ENCODE measurements at places on chromosomes 11 and 22.

DNA sequence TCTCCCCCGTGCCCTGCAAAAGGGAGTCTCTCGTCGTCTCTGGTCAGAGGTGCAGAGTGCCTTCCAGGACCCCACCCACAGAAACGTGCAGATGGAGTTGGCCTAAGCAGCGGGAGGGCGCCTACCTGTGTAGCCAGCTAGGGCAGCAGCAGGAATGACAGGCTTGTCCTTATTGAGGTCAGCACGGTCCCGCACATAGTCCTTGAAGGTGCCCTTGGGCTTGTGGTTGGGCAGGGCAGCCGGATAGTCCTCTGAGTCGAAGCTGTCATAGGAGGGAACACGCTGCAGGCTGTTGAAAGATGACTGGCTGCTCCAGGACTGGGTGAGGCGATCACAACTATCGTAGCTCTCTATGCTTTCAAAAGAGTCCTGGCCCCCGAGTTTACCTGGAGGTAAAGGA is 107.3 kb downstream of the ETS1 start:
- H3K36me3 ChIP-seq = peaks cover 99% of the 10 kb centered on the region
- H3K27ac ChIP-seq = peak overlapping the region; percentile 99
- no peak for DNase-seq
- H3K4me1 ChIP-seq = peaks cover 98% of the 10 kb centered on the region
- H3K27me3 ChIP-seq = no peaks in the 10 kb centered on the region

- H3K36me3 ChIP-seq = peaks cover 19% of the 10 kb centered on the region
- H3K4me1 ChIP-seq = peaks cover 82% of the 10 kb centered on the region
- H3K27me3 ChIP-seq = no peaks in the 10 kb centered on the region
- H3K27ac ChIP-seq = no peak overlapping the region
- H3K4me3 ChIP-seq = peak overlapping the region; percentile 6
Observed at GRCh38 chr22:27915986-27916385, 3.1 kb downstream of the PITPNB start.

- H3K4me3 ChIP-seq = peak overlapping the region; percentile 65
- no peaks in the 10 kb centered on the region for H3K27me3 ChIP-seq
Observed at GRCh38 chr11:130388607-130389205, 39.7 kb downstream of the ADAMTS8 start.

- no peaks in the 10 kb centered on the region for H3K27me3 ChIP-seq
- H3K4me3 ChIP-seq = peak overlapping the region; percentile 83
- H3K36me3 ChIP-seq = peaks cover 11% of the 10 kb centered on the region
- peak overlapping the region; percentile 96 for H3K27ac ChIP-seq
Observed at GRCh38 chr22:46674906-46675305, 54.7 kb downstream of the GRAMD4 start.

- H3K27ac ChIP-seq = no peak overlapping the region
- H3K4me1 ChIP-seq = no peaks in the 10 kb centered on the region
- H3K36me3 ChIP-seq = no peaks in the 10 kb centered on the region
- peaks cover 15% of the 10 kb centered on the region for H3K27me3 ChIP-seq
Observed at GRCh38 chr11:15307619-15308024, 192.9 kb downstream of the INSC start.

DNA sequence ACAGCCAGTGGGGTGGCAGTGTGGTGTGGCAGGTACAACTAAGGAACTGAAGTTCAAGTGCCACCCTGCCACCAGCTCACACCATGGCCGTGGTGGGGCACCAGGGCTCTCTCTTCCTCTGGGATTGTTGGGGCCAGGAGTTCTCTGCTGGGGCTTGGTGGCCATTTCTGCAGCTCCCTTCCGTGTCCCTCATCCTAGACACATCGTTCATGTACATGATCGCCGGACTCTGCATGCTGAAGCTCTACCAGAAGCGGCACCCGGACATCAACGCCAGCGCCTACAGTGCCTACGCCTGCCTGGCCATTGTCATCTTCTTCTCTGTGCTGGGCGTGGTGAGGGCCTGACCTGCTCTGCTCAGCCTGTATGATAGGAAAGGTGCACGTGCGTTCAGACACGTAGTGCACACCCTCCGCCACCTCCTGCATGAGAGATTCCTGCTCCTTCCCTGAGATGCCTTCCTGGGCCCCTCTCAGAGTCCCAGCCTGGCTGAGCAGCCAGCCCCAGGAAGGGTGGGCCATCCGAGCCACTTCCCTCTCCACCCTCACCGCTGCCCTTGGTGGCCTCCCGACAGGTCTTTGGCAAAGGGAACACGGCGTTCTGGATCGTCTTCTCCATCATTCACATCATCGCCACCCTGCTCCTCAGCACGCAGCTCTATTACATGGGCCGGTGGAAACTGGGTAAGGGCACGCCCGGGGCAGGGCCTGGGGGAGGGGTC is 7.3 kb upstream of the TAGLN start:
- no peak overlapping the region for H3K4me3 ChIP-seq
- peaks cover 9% of the 10 kb centered on the region for H3K36me3 ChIP-seq
- H3K27me3 ChIP-seq = no peaks in the 10 kb centered on the region
- H3K4me1 ChIP-seq = peaks cover 7% of the 10 kb centered on the region

DNA sequence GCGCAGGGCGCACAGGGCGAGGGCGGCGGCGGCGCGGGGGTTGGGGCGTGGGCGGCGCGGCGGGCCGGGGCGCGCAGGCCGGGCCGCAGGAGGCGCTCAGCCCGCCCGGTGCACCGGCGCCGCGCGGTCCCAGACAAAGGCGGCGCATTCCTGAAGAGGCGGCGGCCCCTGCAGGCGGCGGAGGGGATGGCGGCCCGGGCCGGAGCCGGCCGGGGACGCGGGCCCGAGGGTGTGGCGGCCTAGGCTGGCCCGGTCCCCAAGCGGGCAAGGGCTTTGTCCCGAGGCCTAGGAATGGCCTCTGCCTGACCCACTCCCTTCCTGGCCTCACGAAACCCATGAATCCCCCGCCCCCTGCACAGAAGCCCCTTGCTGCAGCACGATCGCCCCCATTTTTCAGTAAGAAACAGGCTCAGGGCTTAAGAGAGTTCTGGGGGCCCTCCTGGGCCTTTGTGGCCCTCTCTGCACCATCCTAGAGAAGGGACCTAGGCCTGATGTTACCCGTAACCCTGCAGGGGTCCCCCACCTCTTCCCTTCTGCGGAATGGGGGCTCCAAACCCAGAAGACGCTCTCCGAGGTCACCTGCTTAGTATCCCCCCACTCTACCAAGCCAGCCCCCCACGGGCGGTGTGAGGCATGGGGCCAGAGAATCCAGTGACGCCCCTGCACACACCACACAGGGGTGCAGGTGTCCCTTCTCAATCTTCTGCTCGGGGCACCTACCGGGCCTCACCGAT is at the start of gene RTN4R:
RTN4R (minus strand) TSS at position 40 of the 734 bp plus-strand sequence. CDS start 226 bp downstream, outside the sequence.
- no peaks in the 10 kb centered on the region for H3K36me3 ChIP-seq
- peak within 1 kb of the TSS; percentile 87 for H3K27ac ChIP-seq
- no peak for DNase-seq
- no peaks in the 10 kb centered on the region for H3K27me3 ChIP-seq
- peak within 1 kb of the TSS; percentile 79 for H3K4me3 ChIP-seq

- no peak overlapping the region for H3K27ac ChIP-seq
- no peak overlapping the region for H3K4me3 ChIP-seq
- no peaks in the 10 kb centered on the region for H3K4me1 ChIP-seq
- no peak for DNase-seq
Observed at GRCh38 chr11:68351450-68352275, 39.3 kb downstream of the LRP5 start.

- no peaks in the 10 kb centered on the region for H3K27me3 ChIP-seq
- no peak overlapping the region for H3K27ac ChIP-seq
- no peaks in the 10 kb centered on the region for H3K36me3 ChIP-seq
- H3K4me1 ChIP-seq = peaks cover 13% of the 10 kb centered on the region
Observed at GRCh38 chr11:86816251-86816726, 15.9 kb downstream of the PRSS23 start.

GRCh38 chr11:75964071-75964470 is 149.1 kb downstream of the UVRAG start:
- H3K27me3 ChIP-seq = no peaks in the 10 kb centered on the region
- H3K4me3 ChIP-seq = no peak overlapping the region
- peaks cover 5% of the 10 kb centered on the region for H3K36me3 ChIP-seq
- no peak overlapping the region for H3K27ac ChIP-seq
- no peak for DNase-seq
- H3K4me1 ChIP-seq = no peaks in the 10 kb centered on the region

DNA sequence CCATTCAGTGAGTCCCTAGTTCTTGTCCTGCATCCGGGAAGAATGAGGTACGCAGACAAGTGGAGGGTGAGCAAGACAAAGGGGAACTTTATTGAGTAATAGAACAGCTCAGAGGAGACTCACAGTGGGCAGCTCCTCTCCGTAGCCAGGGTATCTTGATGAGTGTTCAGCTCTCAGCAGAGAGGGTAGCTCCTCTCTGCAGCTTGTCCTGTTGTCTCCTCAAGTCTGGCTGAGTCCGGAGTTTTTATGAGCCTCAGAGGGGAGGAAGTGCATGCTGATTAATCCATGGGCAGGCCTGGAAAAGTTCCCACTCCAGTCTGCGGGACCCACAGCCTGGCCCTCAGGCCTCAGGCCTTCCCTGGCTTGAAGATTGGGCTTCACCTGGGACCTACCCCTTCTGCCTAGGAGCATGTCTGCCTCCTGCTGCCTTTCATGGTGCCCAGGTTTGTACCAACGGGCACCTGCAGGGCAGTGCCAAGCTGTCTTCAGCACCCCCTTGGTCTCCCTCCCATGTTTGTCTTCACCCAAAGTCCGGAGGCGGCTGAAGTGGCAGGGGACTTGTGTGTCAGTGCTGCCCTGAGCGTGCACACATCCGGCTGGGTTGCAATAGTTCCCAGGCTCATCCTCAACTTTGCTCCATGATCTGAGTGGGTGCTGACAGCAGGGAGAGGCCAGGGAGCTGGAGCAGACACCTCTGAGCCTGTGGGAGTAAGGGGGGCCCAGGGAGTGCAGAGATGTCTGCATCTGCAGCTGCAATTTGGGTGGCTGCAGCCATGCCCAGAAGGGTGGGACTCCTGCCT is 134.2 kb downstream of the LDLRAD3 start:
- H3K27me3 ChIP-seq = peaks cover 11% of the 10 kb centered on the region
- DNase-seq = no peak
- no peaks in the 10 kb centered on the region for H3K4me1 ChIP-seq
- H3K36me3 ChIP-seq = no peaks in the 10 kb centered on the region
- H3K27ac ChIP-seq = no peak overlapping the region

DNA sequence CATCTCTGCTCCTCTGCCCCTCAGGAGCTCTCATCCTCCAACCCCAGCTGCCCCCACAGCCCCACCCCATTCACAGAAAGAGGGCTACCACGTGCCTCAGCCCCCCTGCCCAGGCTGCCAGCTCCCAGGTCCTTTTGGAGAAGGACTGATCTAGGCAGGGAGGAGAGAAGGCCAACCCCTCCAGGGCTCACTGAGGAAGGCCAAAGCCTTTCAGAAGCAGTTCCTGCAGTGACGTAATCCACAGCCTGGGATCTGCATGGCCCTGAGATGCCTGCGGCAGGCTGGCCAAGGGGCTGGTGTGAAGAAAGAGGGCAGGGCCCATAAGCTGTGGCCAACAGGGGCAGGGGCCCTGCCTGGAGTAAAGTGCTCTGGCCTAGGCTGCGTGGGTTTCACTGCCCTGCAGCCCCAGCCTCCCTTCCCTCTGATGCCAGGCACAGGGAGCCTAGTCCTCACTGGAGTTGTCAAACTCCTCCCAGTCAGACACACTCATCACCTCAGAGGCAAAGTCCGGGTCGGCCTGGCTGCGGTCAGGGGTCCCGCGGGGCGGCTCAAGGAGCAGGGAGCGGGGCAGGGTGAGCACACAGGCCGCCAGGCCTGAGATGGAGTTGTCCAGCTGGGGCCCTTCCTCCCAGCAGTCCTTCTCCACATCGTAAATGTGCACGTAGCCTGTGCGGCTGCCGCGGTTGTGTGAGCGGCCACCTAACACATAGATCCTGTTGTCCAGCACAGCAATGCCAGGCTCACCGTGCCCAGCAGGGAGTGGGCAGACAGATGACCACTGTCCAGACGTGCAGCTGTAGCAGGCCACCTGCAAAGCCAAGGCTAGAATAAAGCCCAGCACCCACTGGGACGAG is 4.2 kb upstream of the SCARF2 start:
- H3K36me3 ChIP-seq = peaks cover 19% of the 10 kb centered on the region
- H3K4me3 ChIP-seq = no peak overlapping the region
- no peak overlapping the region for H3K27ac ChIP-seq

All from central memory CD8-positive, alpha-beta T cell (primary cell).